ENCODE measurements at places on chromosomes 1 and 21.

DNA sequence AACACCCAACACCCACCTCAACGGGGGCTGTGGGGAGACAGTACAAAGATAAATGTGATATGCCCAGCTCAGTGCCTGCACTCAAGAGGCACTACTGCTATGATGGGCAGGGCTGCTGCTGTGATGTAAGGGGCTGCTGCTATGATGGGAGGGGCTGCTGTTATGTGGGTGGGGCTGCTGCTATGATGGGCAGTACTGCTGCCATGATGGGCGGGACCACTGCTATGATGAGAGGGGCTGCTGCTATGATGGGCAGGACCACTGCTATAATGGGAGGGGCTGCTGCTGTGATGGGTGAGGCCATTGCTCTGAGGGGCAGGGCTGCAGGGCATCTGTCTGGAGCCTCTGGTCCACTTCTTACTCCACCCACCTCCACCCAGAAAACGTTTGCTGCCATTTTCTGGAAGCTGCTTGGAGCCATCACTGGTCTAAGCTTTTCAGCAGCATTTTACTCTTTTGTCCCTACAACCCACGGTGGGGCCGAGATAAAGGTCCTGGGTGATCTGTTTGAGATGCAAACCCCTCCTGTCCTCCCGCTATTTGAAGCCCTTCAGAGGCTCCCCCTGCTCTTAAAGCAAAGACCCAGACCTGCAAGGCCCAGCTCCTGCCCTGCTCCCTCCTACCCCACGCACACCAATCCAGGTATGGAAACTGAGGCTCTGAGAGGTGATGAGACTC lies 656.9 kb downstream of the PTPRU start:
- no peak for DNase-seq

DNA sequence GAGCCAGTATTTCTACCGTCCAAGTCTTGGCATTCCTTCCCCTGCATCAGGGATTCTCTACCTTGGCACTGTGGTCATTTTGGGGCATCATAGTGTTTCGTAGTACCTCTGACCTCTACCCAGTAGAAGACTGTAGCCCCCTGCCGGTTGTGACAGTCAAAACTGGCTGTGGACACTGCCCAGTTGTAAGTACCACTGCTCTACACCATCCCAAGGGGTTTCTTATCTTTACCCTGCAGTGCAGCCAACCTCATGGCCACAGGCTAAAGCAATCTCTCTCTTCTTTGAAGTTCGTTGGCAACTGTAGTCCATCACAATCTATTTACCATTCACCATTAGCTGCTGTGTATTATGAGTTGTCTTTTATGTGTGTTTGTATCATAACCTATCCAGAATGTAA lies 29.3 kb upstream of the ERO1B start:
- DNase-seq: no peak

DNA sequence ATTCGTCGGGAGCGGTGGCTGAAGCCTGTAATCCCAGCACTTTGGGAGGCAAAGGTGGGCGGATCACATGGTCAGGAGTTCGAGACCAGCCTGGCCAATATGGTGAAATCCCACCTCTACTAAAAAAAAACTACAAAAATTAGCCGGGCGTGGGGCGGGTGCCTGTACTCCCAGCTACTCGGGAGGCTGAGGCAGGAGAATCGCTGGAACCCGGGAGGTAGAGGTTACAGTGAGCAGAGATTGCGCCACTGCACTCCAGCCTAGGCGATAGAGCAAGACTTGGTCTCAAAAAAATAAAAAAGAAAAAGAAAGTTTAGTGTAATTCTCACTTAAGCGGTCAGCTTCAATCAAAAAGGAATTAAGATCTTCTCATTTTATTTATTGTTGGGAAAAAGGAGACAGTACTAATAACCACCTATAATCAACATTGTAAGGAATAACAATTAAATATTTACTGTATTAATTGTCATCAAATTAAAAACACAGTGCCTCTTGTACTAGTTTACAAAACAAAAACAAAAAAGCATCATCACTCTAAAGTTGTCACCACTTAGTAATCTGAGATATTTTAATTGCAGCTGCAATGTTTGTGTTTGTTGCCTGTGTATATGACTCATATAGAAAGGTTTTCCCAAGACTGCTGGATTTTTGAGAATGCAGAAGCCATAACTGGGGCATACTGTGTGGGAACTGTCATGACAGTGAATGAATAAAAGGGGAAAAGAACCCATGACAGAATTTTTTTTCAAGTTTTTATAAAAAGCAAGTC lies 3.7 kb downstream of the FBXO42 start:
- no peak for DNase-seq

DNA sequence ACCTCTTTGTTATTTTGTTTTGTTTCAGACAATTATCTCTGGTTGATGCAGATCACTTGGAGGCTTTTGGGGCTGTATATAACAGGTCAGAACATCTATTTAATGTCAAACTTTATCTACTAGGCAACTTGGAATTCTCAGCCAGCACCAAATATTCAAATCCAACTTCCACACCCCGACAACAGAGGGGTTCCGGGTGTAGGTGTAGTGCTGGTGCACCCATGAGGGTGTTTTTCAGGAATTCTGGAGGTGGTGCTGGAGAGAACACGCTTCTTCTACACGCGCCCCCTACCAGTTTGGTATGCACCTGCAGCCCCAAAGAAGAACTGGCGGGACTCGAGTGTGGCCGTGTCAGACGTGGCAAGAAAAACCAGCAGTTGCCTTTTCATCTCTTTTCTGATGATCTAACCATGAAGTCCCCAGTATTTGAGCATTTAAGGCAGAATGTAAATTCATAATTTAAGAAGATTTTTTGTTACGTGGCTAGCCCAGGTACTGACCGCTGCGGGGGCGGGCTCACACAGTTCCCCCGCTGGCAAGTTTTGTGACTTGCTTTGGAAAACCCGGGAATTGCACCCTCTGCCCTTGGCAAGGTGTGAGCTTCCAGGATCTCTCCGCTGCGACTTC lies 462 bp upstream of the TLCD4 start:
- peak; percentile 3 for DNase-seq

DNA sequence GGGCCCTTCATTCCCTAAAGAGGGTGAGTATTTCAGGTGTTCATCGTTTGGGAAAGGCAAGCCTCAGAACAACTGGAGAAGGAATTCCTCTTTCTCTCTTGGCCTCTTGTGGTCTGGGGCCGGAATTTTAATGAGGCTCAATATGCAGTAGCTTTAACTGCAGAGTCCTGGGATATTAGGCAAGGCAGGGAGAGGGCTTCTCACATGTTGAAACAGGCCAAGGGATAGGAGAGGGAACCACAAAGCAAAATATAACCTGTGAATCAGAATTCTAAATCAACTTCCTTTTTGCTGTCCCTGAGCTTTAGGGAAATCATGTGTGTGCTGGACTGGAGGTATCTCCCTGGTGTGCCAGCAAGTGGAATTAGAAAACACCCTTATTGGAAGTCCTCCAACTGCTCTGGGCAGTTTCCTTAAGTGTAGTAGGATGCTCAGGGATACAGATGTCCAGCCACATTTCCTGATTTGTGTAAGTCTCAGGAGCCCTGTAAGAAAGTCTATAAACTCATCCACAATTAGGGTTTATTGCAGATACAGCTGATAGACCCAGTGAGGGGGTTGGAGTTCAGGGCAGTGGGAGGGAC lies 215.8 kb upstream of the ZRANB2 start:
- no peak for DNase-seq

GRCh38 chr1:19432943-19433718 lies 52.2 kb downstream of the CAPZB start:
- DNase-seq: no peak

DNA sequence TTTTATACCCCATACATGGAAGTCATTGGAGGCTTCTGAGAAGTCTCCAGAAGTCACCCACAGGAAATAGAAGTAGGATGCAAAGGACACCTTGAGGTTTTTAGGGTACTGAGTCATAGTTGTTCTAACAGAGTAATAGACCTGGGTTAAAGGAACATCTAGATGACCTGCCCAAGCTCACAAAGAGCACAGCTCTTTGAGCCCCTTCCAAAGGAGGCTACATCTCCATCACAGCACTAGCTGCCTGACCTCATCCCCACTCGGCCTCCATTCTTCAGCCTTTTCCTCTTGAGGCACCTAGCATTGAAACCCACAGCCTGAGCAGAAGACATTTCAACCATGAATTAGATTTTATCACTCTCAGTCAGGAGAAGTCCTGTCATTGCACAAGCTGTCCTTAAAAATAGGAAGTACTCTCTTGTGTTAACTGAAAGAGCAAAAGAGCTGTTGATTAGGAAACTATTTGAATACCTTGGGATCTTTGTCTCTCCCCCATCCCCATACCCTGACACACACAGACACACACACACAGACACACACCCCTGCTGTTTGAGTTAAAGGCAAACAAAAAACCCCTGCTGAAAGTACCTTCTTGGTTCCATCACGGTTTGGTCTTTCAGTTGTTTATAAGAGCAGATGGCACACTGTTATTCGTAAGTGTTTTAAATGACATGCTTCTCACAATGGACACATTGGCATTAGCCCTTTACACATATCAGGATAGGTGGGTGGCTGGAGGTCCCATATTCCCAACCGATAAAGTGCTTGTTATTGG lies 22.2 kb downstream of the MKNK1 start:
- no peak for DNase-seq

- DNase-seq: no peak
Observed at GRCh38 chr1:246080031-246080430, 427.0 kb downstream of the SMYD3 start.

DNA sequence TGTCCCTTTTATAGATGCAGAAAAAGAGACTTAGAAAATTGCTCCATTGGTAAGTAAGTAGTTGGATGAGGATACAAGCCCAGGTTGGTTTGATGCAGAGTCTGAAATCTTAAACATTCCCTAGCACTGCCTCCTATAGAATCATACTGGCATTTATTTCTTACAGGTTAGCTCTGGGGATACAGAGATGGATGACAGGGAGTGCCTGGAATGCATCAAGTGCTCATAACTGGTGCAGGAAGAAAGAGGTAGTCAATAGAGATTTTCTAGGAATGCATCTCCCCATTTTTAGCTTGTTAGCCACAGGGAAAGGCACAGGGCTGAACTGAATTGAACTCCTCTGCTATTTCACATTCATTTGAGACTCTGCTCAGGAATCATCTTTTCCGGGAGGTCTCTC lies 269.0 kb upstream of the USP24 start:
- DNase-seq: no peak

DNA sequence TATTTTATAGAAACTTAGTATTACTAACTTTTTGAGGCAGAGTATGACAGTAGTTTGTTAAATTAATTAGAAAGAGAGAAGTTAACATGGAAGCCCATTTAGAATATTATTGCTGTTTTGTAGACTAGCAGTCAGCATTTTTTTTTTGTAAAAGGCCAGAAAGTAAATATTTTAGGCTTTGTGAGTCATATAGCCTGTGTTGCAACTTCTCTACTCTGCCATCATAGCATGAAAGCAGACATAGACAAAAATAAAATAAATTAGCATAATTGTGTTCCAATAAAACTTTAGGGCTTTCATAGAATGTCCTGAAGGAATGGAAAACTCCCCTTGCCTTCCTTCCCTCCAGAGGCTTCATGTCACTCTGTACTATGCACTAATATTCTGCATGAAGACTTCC lies 12.3 kb upstream of the RGS4 start:
- DNase-seq: no peak

GRCh38 chr1:177282976-177283375 lies 112.2 kb downstream of the BRINP2 start:
- no peak for DNase-seq

GRCh38 chr1:5889901-5890300 lies 102.3 kb downstream of the NPHP4 start:
- no peak for DNase-seq

DNA sequence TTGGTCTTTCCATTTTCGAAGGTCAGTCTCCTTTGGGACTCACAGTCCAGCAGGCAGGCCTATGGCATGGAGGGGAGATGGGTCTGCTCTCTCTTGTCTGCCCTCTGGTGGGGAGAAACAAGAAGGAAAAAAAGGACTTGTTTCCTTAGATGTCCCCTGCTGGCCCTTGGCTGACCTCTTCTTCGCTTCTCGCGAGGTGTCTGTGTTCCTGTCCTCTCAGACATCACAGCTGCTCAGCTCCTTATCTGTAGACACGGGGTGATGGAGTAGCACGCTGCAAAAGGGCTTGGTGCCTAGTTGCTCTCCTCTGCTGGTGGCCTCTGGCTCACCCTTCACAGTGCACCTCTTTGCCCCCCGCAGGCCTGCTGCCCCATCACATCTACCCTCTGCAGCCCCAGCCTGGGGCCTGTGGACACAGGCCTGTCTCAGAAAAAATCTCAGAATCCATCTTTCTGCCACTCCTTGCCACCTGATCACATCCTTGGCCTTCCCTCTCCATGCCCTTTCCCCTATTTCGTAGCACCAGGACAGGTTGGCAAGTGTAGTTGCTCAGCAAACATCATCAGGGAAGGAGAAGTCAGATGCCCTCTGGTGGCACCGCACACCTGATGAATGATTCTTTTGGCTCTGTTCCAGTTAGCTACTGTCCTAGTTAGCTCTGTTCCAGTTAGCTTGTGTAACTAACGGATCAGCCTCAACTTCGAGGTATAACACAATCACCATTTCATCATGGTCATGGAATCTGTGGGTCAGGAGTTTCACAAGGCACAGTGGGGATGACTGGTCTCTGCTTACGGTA lies 18.7 kb upstream of the AK2 start:
- DNase-seq: no peak

- no peak for DNase-seq
Observed at GRCh38 chr1:96464066-96464465, 257.5 kb upstream of the PTBP2 start.

DNA sequence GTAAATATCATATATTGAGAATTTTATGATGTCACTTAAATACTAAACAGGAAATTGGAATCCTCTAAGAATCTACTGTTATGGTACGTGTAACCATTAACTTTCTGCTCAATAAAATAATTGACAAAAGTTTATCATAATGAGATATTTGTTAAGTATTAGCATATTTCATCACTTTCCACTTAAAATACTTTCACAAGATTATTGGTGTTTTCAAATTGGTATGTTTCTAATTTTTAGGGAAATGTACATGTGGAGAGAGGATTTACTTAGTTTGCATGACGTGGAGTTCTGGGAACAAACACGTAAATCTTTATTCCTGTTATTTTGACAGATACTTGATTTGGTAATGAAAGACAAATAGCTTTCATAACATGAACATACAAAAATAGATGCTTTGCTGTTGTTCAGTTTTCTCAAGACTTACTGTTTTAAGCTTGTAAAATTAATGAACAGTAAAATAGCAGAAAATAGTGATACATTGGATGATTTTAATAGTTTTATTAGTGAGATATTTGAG lies 1.6 kb downstream of the SRSF11 start:
- no peak for DNase-seq

- DNase-seq: no peak
Observed at GRCh38 chr1:214067853-214068703, 80.3 kb downstream of the PROX1 start.
